ENCODE measurements at places on chromosomes 13 and 19.

- DNase-seq: peak; percentile 49
These were observed 30.5 kb downstream of the RANBP3 start for GRCh38 chr19:5947435-5947834.

DNA sequence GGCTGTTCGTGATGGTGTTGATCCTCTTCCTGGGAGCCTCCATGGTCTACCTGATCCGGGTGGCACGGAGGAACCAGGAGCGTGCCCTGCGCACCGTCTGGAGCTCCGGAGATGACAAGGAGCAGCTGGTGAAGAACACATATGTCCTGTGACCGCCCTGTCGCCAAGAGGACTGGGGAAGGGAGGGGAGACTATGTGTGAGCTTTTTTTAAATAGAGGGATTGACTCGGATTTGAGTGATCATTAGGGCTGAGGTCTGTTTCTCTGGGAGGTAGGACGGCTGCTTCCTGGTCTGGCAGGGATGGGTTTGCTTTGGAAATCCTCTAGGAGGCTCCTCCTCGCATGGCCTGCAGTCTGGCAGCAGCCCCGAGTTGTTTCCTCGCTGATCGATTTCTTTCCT is 12.2 kb upstream of the C19orf33 start:
- no peak for DNase-seq

DNA sequence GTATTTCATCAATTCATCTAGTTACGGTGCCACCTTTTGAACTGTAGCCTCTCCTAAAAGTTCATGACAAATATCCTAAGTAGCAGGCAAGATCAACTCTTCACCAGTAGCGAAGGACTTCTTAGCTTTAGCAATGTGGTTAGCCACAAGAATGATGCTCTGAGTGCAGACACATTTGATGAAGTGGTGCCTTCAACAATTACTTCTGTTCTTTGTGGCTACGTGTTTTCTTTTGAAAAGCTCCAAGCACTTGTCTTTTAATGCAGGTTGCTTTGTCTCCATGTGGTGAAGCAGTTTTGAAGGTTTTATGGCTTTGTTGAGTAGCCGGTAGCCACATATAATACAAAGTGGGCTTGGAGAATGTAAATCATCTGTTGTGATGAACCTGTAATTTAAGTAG is 194.7 kb downstream of the B3GLCT start:
- DNase-seq: no peak

DNA sequence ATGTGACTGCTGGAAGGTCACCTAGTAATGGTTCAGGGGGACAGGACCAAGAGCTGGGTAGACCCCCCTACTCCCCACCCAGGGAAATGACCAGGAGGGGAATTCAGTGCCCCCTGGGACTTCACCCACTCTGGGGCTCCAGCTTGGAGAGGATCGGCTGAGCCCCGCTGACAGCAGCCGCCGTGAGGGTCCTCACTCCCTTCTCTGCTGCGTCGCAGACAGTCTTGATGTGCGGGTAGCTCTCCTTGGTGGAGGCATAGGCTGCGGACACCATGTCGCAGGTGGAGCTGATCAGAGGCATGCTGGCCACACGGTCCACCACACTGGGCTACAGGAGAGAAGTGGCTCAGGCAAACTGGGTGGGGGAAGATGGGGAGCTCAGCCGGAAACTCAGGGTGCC is 7.8 kb downstream of the PLIN3 start:
- DNase-seq: no peak

GRCh38 chr19:7280940-7281666 is 13.1 kb downstream of the INSR start:
- no peak for DNase-seq

DNA sequence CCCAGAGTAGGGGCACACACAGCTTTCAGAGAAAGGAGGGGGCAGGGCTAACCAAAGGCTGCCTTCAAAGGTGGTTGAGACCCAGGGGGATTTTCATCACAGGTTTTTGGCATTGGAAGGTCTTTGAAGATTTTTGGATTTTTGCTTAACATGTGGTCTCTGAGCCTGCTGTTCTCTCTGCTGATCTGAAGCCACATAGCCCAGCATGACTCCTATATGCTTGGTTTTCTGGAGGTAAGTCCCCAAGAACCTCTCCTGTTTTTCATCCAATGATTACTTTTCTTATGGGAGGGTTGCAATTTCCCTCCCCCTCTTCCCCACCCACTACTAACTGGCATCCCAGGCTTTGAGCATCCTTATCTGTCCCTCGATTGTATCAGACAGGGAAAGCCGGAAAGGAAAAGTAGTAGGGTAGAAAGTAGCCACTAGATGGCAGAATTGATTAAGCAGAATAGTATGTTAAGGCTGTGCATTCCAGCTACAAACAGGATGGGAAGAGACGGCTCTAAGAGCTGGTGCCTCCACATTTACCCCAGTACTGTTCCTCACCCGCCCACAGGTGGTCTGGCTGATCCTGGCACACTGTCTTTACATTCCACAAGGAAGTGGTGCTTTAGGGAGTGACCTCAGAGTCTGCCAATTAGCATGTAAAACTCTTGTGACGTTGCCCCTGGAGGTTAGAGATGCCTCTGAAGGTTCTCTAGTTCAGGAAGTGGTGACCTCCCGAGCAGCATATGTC is 218.9 kb upstream of the EDNRB start:
- peak; percentile 88 for DNase-seq

DNA sequence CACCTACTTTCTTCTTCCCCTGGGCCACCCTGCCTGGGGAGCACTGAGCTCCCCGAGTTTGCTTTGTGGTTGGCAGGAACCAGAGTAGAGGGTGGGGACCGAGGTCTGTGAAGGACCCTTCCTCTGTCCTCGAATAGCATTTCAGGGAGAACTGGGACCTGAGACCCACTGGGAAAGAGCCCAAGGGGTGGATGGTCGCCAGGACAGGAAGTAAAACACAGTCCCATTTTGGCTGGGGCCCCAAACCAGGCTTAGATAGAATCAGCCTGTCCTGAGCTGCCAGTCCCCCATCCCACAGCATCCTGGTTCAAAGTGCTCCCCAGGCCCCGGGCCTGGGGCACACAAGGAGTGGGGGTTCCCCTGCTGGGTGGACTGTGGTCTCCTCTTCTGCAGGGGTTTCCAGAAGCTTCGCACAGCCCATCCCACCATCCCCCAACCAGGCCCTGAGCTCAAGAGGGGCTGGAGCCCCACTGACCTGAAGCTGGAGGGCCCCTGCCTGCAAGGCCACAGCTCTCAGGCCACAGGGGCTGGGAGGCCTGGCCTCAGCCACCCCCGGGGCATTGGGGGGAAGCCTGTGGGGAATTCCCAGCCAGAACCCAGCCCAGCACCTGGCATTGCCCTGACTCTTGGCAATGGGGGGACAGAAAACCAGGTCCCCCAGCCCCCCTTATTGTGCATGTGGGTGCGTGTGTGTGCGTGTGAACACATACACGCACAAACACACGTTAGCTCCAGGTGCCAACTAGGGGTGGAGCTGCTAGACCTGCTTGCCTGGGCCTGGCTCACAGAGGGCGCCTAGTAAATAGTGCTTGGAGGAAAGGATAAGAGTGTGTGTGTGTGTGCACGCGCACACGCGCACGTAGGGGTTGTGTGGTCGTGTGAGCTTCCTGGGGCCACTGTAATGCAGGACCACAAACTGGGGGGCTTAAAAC is 995 bp upstream of the MKNK2 start:
- no peak for DNase-seq

GRCh38 chr19:45271735-45272108 is 20.7 kb downstream of the MARK4 start:
- no peak for DNase-seq

DNA sequence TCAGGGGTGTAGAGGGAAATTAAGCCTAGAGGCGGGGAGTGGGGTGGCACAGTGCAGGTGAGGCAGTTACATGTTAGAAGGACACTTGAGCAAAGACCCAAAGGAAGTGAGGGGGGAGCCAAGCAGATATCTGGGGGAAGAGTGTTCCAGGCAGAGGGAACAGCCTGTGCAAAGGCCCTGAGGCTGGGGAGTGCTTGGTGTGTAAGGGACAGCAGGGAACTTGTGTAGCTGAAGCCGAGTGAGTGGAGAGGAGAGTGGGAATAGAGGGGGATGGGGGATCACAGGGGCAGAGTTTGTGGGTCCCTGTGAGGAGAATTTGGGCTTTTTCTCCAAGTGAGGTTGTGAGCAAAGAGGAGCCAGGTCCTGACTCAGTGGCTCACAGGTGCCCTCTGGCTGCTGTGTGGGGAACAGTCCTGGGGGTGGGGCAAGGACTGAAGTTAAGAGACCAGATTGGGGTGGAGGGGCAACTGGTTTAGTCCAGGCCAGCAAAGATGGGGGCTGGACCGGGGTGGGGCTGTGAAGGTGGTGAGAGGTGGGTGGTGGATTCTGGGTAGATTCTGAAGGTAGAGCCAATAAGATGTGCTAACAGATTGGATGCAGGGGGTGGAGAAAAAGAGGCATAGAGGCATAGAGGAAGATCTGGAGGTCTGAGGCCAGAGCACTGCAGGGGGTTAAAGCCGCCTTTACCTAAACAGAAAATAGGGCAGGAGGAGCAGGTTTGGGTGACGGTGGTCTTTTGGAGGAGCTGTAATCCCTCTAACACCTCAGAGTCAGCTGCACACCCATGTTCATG is 75.3 kb downstream of the CACNA1A start:
- DNase-seq: peak; percentile 58

- no peak for DNase-seq
These were observed 235.0 kb upstream of the ARGLU1 start for GRCh38 chr13:106802917-106803316.

GRCh38 chr13:96652506-96652905 is 341.8 kb downstream of the OXGR1 start:
- DNase-seq: no peak

GRCh38 chr13:80118506-80118905 is 222.4 kb downstream of the SPRY2 start:
- no peak for DNase-seq

GRCh38 chr19:46952874-46953273 is 66.8 kb upstream of the NPAS1 start:
- no peak for DNase-seq

DNA sequence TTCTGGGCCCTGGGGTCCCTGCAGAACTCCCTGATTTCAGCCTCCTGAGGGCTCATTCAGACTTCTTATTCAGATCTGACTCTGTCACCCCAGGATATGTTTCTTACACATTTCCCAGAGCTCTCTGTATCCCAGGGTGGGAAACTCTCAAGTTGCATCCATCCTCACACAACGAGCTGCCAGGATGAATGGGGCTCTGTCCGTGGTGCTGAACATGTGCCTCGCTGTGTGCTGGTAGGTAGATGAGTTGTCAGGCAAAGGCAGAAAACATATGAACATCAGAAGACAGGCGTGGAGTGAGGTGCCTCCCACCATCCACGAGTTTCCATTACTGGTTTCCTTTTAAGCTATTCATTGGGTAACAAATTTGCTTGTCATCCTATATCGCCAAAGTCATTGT is 11.4 kb upstream of the IGFL1 start:
- DNase-seq: peak; percentile 13

DNA sequence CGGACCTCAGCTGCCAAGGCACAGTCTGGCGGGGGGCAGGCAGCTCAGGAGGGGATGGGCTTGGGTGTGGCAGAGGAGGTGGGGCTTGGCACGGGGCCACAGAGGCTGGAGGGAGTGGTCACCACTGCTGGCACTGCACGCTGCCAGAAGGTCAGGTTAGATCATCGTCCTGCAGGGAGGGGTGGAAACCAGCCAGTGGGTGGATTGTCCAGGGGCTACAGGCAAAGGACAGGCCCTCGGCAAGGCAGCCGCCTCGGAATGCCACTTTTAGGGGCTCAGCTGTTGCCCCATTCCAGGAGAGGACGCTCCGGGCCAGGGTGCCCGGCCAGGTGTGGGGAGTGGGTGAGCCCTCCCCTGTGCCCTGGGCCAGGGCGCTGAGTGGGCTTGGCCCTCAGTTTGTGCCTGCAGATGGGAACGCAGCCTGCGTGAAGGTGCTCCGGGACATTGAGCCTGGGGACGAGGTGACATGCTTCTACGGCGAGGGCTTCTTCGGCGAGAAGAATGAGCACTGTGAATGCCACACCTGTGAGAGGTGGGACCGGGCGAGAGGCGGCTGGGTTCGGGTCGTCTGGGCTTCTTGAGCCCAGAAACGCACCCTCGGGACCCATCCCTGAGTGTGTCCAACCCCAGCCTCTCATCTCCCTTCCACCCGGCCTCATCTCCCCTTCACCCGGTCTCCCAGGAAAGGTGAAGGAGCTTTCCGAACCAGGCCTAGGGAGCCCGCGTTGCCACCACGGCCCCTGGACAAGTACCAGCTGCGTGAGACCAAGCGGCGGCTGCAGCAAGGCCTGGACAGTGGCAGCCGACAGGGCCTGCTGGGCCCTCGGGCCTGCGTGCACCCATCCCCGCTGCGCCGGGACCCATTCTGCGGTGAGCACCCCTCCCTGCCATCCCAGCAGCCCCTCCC is 6.4 kb downstream of the KMT5C start:
- no peak for DNase-seq

DNA sequence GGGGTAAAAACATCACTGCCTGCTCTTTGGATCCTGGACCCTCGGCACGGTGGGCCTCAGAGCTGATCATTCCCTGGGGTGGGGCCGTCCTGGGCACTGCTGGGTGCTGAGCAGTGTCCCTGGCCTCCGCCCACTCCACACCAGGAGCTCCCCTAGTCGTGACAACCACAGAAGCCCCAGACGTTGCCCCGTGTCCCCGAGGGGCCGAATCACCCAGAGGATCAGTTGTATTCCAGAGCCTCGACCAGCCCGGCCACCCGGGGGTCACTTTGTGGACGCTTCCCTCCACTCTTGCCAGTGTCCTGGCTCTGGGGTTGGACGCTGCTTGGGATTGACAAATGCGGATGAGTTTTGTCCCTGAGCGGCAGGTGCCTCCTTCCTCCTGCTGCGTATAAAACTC is 10.2 kb downstream of the C2CD4C start:
- DNase-seq: no peak

DNA sequence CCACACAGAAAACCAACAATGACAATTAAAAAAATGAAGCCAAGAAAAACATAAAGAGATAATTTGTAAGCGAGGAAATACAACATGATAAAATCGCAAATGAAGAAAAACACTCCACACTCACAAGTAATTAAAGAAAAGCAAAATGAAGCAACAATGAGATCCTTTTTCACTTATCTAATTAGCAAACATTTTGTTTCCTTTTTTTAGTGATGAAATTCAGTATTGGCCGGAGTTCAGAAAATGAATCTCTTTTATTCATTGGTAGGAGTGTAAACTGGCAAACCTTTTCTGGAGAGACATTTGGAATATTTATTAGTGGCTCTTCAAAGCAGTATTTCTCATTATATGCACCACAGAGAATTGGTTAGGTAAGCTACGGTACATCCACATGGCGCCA is 70.6 kb upstream of the POMP start:
- DNase-seq: no peak

- peak; percentile 89 for DNase-seq
These were observed 125.7 kb downstream of the MYO16 start for GRCh38 chr13:108755083-108755482.

GRCh38 chr19:57058871-57059270 is 60.9 kb upstream of the USP29 start:
- DNase-seq: no peak

- DNase-seq: no peak
These were observed 19.7 kb downstream of the ZFR2 start for GRCh38 chr19:3849092-3849491.

All from SK-MEL-5 (cell line).